ENCODE measurements at places on chromosomes 4 and X. TPM values are rescaled to one million over a fixed set of nuclear protein-coding genes. Genes with fewer than 3 reads are reported as not detected.

GRCh38 chr4:104138116-104138515 is 356.6 kb downstream of the CXXC4 start:
- no peaks in the 10 kb centered on the region for H3K4me1 ChIP-seq
- H3K27ac ChIP-seq = no peak overlapping the region
- no peaks in the 10 kb centered on the region for H3K27me3 ChIP-seq
- no peaks in the 10 kb centered on the region for H3K36me3 ChIP-seq
- DNase-seq = no peak

DNA sequence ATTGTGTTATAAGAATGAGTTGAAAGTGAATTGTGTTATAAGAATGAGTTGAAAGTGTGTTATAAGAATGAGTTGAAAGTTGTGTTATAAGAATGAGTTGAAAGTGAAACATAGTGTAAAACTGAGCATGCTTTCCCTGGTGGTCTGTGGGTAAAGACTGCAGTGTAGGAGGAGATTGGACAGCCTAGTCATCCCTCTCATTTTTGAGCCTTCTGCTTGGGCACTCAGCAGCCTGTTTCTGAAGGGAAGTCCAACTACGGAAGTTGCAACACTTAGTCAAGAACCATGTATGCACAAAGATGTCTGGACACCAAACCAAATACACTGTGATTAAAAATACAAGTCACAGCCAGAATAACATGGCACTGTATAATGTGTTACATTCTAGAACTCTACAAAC is 72.6 kb downstream of the ANK2 start:
- H3K4me3 ChIP-seq = no peak overlapping the region
- H3K27me3 ChIP-seq = no peaks in the 10 kb centered on the region
- H3K27ac ChIP-seq = no peak overlapping the region
- no peaks in the 10 kb centered on the region for H3K36me3 ChIP-seq
- DNase-seq = no peak

Gene TRPC5OS
- 0.07 TPM for total RNA-seq

Gene BRS3
- total RNA-seq = not detected

Gene TKTL2
- total RNA-seq = not detected

Gene MAGEA11
- total RNA-seq = not detected
